ENCODE measurements at places on chromosomes 3 and 15.

DNA sequence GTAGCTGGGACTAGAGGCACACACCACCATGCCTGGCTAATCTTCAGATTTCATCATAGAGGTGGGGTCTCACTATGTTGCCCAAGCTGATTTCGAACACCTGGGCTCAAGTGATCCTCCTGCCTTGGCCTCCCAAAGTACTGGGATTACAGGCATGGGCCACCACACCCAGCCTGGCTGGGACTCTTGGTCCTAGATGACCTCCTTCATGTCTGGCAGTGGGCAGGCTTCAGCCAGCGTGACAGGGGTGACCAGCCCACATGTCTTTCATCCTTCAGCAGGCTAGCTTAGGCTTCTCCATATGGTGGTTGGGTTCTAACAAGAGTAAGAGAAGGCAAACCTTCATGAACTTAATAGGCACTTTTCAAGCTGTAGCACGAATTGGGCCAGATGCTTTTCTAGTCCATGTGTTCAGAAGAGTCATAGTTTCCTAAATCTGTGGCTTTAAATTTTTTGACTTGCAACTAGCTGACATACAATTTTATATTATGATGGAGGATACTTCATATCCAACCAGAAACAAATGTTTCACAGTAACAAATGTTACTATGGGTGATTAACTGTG lies 7.6 kb downstream of the GPD1L start:
- DNase-seq, result no peak

DNA sequence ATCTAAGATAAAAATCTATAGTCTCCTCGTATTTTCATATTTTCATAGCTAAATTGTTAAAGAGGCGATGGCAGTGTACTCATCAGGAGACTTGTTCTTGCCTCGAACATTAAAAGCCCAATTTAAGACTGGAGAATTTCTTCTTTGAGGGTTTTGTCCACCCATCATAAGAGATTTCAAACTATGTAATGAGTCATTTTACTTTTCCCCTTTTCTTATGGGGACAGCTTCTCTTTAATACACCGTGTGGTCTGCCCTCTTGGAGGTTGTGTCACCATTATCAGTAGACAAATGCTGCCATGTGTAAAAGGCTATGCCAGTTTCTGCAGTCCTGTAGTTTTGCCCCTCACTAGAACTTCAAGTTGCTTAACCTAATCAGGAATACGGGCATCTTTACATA lies 16.9 kb downstream of the TGFBR2 start:
- no peak for DNase-seq

DNA sequence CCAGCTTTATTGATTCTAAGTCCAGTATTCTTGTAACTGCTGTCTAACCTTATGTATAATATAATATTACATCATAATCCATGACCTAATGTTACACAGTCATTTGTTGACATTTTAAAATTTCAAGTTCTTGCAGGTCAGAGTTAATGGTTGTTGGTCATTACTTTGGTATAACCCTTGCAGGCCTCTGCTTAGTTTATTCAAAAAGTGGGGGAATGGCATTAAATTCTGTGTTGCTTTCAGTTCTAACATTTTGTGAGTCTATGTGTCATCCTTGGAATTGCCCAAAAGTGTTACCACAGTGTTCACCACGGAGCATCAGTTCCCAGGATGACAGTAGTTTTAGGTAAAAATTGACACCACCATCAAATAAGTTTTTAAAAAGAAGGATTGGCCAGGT lies 174.8 kb upstream of the BCL6 start:
- DNase-seq, result no peak

DNA sequence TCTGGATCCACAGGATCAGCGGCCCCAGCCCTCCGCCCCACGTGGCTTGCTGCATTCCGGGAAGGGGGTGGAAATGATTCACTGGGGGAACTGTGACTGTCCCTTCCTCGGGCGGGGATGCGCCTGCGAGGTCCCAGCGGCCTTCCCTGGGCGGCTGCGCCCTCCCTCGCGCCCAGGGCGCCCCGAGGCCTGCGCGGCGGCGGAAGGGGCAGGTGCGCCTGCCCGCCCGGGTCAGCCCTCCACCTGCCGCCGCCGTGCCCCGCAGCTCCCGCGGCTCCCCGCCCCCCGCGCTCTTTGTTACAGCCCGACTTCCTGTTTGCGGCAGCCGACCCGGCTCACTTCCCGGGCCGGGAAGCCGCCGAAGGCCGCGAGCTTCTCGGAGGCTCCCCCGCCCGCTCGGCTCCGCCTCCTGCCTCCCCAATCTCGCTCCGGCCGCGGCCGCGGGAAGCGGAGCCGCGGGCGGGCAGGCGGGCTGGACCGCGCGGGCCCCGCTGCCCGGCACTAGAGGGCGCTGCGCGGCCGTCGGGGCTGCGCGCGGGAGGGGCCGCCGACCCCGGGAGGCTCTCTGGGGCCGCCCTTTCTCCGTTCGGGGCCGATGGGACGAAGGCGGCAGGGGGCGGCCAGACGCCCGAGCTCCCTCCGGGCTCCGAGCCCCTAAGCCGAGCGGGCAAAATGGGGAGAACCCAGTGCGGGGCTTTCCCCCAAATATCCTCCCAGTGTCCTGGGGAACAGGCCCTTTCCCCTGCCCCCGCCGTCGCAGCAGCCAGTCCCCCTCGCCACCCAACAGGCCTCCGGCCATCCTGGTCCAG lies 11.5 kb upstream of the CHAC1 start:
- DNase-seq, result peak; percentile 58
